ENCODE measurements at places on chromosomes 12 and 14. TPM values are rescaled to one million over a fixed set of nuclear protein-coding genes. Genes with fewer than 3 reads are reported as not detected.

- H3K4me1 ChIP-seq, result no peaks in the 10 kb centered on the region
- peak; percentile 83 for DNase-seq
- H3K36me3 ChIP-seq, result no peaks in the 10 kb centered on the region
- H3K4me3 ChIP-seq, result no peak overlapping the region
- no peaks in the 10 kb centered on the region for H3K27me3 ChIP-seq
These were observed 62.9 kb upstream of the NID2 start for GRCh38 chr14:52131640-52132320.

GRCh38 chr14:55688566-55688965 is 108.6 kb downstream of the KTN1 start:
- H3K36me3 ChIP-seq, result peaks cover 4% of the 10 kb centered on the region
- no peaks in the 10 kb centered on the region for H3K4me1 ChIP-seq
- no peaks in the 10 kb centered on the region for H3K27me3 ChIP-seq
- H3K27ac ChIP-seq, result no peak overlapping the region

Gene POTEG
- total RNA-seq, result not detected

DNA sequence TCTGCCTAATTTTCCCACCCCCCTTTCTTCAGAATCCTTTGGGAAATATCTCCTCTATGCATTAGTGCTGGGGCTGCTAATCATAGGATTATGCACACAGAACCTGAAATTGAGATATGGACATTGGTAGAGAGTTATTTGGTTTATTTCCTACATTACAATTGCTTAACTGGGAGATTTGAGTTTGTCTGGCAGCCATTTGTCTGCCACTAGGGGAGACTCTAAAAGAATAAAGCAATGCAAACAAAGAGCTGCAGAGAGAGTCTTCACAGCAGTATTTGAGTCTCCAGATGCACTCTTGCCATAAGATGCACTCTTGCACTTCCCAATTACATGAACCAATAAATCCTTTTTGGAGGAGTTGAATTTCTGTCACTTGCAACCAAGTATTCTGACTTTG is 12.0 kb upstream of the PCNX4 start:
- H3K36me3 ChIP-seq, result no peaks in the 10 kb centered on the region
- no peak overlapping the region for H3K27ac ChIP-seq
- H3K27me3 ChIP-seq, result no peaks in the 10 kb centered on the region
- H3K4me1 ChIP-seq, result no peaks in the 10 kb centered on the region
- H3K4me3 ChIP-seq, result no peak overlapping the region

Gene TMEM63C
- 0.26 TPM for total RNA-seq

DNA sequence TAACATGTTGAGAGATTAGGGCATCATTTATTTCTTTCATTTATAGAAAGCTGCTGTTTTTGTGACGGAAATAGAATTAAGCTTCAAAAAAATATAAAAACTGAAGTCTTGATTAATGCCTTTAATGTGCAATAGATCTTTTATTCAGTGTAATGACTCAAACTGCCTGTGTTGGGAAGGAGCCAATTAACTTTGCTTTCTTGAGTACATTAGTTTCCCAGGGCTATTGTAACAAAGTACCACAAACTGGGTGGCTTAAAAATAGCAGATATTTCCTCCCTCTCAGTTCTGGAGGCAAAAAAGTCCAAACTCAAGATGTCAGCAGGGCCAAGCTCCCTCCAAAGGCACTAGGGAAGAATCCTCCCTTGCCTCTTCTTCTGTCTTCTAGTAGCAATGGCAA is 36.6 kb downstream of the EID3 start:
- peaks cover 2% of the 10 kb centered on the region for H3K36me3 ChIP-seq
- H3K27me3 ChIP-seq, result no peaks in the 10 kb centered on the region
- DNase-seq, result no peak
- H3K4me3 ChIP-seq, result no peak overlapping the region

- no peak overlapping the region for H3K4me3 ChIP-seq
- no peaks in the 10 kb centered on the region for H3K27me3 ChIP-seq
- H3K4me1 ChIP-seq, result no peaks in the 10 kb centered on the region
- no peaks in the 10 kb centered on the region for H3K36me3 ChIP-seq
- no peak overlapping the region for H3K27ac ChIP-seq
These were observed 27.9 kb upstream of the DICER1 start for GRCh38 chr14:95185033-95185766.

Gene CACNA2D4
- 6.2 TPM for total RNA-seq

- H3K4me1 ChIP-seq, result no peaks in the 10 kb centered on the region
- H3K27me3 ChIP-seq, result no peaks in the 10 kb centered on the region
- no peak overlapping the region for H3K27ac ChIP-seq
- H3K36me3 ChIP-seq, result no peaks in the 10 kb centered on the region
- DNase-seq, result no peak
These were observed 290.2 kb upstream of the FLRT2 start for GRCh38 chr14:85239791-85240190.

DNA sequence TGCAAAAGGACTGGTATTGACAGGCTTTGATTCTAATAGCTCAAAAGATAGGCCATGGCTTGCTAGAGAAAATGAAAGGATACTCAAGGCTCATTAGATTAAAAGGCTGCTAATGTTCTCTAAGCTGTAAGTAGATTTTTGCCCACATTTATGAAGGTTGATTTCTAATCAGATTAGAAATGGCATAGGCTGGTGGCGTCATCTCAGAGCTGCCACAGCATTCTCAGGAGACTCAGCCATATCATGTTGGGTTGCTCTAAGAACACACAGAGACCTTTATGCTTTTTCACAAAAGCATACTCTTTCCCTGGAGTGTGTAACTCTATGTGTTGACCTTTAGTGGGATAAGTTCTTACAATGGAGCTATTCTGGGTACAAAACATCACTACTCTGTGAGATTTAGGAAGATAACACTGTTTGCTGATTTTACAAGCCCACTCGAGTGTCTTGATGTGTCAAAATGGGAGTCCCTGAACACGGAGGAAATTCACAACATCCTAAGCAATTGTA is 576.0 kb downstream of the NRXN3 start:
- H3K27ac ChIP-seq, result no peak overlapping the region
- H3K27me3 ChIP-seq, result no peaks in the 10 kb centered on the region
- H3K4me1 ChIP-seq, result no peaks in the 10 kb centered on the region
- DNase-seq, result no peak
- H3K4me3 ChIP-seq, result no peak overlapping the region

DNA sequence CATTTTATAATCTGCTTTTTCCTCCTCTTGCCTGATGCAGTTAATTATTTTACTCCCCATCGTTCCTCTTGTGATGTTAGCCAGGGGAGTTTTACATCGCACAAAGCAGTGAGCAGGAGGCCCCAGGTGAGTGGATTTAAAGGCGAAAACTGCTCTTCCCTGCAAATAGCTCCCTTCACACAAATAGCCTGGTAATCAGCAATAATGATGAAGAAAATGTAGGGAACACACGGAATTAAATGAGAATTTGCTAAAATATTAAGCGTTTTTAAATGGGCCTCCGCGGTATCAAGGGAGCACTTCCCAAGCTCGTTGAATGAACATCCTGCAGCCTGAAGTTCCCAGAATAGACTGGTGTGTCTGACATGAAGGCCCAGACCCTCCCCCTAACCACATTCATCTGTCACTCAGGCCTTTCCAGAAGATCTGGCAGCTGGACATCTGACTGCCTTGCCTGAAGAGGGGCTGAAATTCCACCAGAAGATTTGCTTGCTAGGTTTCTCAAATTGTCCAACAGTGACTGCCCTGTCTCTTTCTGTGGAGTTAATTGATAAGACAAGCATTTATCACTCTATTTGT is 127.2 kb downstream of the CCDC60 start:
- DNase-seq, result no peak
- H3K36me3 ChIP-seq, result no peaks in the 10 kb centered on the region
- H3K27ac ChIP-seq, result no peak overlapping the region
- no peaks in the 10 kb centered on the region for H3K4me1 ChIP-seq
- H3K27me3 ChIP-seq, result peaks cover 2% of the 10 kb centered on the region
- no peak overlapping the region for H3K4me3 ChIP-seq

DNA sequence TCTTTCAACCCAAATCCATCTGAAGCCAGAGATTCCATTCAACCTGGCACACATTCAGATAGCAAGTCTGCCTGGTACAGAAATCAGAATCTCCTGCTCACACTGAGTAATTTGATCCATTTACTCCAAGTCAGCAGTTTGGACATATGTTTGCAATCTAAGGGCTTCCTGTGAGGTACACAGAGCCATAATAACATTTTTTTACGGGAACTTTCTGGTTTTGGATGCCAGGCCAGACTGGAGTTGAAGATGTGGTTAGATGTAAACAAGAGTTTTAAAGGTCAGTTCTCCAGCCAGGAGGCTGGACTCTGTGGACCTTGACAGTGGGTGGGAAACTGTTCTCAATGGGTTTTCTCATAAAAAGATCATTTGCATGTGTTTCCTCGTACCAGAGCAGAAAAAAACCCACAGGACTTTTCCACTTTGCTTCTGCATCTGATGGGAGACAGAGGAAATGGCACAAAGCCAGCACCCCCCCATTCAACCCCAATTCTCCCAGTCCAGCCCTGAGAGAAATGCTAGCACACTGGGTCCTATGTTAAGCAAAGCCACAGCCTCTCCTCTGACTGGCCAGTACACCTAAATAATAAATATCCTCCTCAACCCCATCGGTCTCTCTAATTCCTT is 17.7 kb upstream of the TSPAN11 start:
- H3K27ac ChIP-seq, result no peak overlapping the region
- no peaks in the 10 kb centered on the region for H3K36me3 ChIP-seq
- no peak overlapping the region for H3K4me3 ChIP-seq
- H3K4me1 ChIP-seq, result no peaks in the 10 kb centered on the region

- H3K4me1 ChIP-seq, result no peaks in the 10 kb centered on the region
- DNase-seq, result no peak
- no peaks in the 10 kb centered on the region for H3K36me3 ChIP-seq
- H3K4me3 ChIP-seq, result no peak overlapping the region
These were observed 271.5 kb upstream of the TBX3 start for GRCh38 chr12:114955414-114956014.

Gene RBMS2
- total RNA-seq, result 72.0 TPM

DNA sequence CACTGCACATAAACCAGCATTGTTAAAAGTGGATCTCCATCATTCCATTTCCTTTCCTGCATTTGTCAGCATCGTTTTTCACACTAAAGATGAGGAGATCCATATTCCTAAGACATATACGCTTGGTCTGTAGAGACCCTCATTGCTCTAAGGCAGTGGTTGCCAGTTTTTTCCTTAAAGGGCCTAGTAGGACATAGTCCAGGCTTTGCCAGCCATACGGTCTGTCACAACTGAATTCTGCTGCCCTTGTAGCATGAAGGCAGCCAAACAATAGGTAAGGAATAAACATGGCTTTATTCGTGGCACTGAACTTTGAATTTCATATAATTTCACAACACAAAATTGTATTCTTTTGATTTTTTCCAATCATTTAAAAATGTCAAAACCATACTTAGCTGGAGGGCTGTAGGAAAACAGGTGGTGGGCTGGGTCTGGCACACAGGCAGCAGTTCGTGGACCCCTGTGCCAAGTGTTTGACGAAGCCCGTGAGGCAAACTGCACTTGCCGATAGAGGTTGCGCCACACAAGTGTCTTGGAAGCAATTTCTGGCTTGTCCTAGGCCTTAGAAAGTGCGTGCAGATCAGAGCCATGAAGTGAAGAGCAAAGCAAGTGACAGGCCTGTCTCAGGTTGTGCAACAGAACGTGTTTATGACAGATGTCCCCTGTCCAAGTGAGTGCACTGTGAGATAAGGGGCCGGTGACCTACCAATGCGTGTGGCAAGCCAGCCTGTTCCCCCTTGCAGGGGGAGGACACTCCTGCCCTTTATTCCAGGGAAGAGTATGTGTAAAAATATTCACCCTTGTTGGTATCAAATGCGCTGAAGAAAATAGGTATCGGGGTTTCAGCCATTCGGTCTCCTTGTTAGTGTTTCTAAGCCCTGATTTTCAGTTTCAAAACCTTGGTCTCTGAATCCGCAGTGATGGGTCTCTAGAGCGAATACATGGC is 916 bp upstream of the CHPT1 start:
- peak; percentile 74 for DNase-seq
- H3K36me3 ChIP-seq, result no peaks in the 10 kb centered on the region
- H3K4me1 ChIP-seq, result no peaks in the 10 kb centered on the region
- no peaks in the 10 kb centered on the region for H3K27me3 ChIP-seq
- H3K4me3 ChIP-seq, result peak overlapping the region; percentile 52
- H3K27ac ChIP-seq, result no peak overlapping the region

DNA sequence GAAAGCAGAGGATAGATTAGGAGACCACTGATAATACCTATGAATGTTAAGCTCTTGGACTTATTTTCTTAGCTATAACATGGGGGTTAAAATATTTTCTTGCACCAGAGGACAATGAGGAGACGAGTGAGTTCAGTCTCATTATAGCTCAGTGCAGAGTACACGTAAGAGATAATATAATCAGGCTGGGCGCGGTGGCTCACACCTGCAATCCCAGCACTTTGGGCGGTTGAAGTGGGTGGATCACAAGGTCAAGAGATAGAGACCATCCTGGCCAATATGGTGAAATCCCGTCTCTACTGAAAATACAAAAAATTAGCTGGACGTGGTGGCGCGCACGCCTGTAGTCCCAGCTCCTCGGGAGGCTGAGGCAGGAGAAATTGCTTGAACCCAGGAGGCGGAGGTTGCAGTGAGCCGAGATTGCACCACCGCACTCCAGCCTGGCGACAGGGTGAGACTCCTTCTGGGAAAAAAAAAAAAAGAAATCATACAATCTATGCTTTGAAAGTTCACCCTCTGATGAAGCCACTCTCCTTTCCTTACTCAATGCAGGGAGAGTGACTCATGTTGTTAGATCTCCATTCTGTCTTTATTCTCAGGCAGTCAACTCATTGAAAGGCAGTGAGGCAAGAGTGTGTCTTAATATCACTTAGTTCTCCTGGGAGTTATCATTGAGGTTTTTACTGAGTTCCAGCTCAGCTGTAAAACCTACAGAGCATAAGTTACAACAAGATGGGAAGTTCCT is 134.2 kb downstream of the SYNE2 start:
- H3K36me3 ChIP-seq, result peaks cover 5% of the 10 kb centered on the region
- no peak overlapping the region for H3K27ac ChIP-seq
- H3K4me3 ChIP-seq, result no peak overlapping the region
- no peaks in the 10 kb centered on the region for H3K4me1 ChIP-seq
- no peaks in the 10 kb centered on the region for H3K27me3 ChIP-seq

Gene PELI2
- total RNA-seq, result 22.8 TPM

Gene NXPH4
- 0.55 TPM for total RNA-seq

Measured in aorta (tissue), 5 donors.